ENCODE measurements at places on chromosomes 7 and 10. TPM values are rescaled to one million over a fixed set of nuclear protein-coding genes. Genes with fewer than 3 reads are reported as not detected.

DNA sequence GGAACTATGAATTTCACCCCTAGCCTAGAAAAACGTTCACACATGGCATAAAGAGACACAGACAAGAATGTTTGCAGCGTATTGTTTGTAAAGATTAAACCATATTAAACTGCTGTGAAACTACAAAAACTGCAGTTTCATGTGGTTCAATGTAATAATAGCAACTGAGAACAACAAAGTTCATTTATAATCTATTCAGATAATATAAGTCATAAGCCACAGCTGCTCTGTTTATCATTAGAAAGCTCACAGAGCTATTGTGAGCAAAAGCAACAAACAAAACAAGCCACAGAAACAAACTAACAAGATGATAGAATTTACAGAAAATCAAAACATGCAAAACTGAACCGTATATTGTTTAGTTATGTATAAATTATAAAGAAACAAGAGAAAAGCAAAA is 113.5 kb downstream of the AHR start:
- no peak for DNase-seq

GRCh38 chr10:35219292-35219691 is 92.6 kb downstream of the CREM start:
- no peak for DNase-seq

DNA sequence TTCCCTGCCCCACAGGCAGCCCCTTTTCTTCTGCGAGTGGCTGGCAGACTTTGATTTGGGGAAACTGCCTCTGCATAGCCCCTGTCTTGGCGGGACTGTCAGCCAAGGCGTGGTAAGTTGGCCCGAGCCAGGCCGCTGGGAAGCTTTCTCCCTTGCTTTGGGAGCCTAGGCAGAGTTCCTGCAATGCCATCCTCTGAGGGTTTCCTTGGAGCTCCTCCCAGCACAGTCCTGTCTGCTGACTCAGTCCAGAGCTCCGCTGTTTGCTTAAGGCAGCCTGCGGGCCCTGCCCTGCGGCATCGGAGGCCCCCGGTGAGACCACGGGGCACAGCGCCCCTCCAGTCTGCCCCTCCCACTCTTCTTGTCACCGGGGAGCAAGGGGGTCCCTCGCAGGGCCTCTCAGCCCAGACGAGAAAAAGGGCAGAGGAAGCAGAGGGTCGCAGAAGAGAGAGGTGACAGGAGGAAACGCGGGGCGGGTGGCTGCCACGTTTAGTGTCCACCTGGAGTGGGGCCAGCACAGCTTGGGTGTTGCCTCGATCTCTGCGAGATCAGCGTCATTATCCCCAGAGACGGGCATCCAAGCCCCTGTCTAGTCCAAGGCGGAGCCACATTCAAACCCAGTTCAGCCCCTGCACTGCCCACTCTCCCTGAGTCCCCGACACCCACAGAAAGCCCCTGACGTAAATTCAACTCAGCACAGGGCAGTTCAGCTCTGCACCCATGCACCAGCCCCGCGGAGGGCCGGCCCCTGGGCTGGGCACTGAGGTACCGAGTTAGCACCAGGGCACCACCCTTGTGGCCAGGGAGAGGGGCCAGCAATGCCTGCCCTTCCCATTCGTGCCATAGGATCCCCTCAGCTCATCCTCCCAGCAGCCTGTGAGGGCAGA is 59.0 kb upstream of the CHST15 start:
- DNase-seq: peak; percentile 94

DNA sequence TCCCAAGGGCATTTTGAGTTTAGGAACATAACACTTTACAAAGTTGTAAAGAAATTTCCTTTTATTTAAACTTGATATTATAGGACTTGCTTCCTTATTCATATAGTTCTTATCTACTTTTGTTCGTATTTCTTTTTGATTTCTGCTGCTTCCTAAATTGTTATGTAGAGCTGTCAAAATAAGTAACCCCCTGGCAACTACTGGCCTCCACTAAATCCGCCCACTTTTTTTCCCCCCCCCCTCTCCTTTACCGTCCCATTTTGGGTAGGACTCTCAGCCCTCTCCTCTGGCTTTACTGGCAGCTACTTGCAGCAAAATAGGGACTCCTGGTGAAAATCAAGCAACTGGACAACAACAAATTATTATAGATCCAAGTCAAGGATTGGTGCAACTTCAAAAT is 1.1 kb downstream of the SP4 start:
- no peak for DNase-seq

DNA sequence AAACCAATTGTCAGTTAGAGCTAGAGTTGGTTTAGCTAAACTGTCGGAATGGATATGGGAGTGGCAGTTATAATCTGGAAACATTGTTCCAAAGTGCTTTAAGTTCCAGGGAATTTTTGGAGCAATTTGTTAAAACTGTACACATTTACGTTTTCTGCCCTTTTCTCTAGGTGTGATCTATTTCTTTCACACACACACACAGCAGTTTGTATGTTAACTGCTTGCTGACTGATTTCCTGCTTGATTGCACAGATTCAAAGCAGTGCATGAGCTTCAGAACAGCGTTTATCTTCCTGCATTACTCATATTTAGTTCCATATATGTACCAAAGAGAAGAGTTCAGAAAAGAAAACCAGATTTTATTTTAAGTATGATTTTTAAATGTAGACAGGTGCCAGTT is 57.9 kb downstream of the MGMT start:
- no peak for DNase-seq

DNA sequence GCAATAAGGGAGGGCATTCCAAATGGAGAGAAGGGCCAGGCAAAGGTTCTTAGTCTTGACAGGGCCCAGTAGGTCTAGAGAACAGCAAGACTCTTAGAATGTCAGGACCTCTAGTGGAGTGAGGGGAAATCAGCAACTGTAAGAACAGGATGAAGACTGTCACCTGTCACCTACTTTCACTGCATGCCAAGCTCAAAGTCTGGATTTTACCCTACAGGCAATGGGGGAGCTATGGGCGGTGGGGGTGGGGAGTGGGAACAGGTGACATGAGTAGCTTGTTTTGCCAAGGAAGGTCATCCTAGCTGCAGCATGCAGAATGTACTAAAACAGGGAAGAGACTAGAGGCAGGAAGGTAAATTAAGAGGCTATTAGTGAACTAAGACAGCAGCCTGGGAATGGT is 18.3 kb downstream of the GOT1 start:
- no peak for DNase-seq

GRCh38 chr10:121601458-121601857 is 3.2 kb upstream of the FGFR2 start:
- DNase-seq: no peak

- no peak for DNase-seq
Observed at GRCh38 chr10:112250555-112250954, 32.6 kb upstream of the TECTB start.

GRCh38 chr10:13352519-13352918 is 4.4 kb upstream of the SEPHS1 start:
- no peak for DNase-seq

DNA sequence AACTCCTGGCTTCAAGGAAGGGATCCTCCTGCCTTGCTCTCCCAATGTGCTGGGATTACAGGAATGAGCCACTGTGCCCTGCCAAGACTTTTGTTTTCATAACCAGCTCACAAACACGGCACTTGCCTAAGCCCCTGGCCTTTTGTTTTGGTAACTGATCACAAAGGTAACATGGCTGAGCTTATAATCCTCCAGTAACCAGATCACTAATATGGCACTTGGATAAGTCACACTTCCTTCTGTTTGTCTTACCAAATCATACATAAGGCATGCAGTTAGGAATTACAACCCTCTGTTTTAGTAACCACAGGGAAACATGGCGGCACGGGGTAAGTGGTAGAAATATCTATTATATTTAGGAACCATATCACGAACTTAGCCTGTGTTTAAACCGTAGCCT is 577.1 kb downstream of the CALN1 start:
- DNase-seq: no peak

DNA sequence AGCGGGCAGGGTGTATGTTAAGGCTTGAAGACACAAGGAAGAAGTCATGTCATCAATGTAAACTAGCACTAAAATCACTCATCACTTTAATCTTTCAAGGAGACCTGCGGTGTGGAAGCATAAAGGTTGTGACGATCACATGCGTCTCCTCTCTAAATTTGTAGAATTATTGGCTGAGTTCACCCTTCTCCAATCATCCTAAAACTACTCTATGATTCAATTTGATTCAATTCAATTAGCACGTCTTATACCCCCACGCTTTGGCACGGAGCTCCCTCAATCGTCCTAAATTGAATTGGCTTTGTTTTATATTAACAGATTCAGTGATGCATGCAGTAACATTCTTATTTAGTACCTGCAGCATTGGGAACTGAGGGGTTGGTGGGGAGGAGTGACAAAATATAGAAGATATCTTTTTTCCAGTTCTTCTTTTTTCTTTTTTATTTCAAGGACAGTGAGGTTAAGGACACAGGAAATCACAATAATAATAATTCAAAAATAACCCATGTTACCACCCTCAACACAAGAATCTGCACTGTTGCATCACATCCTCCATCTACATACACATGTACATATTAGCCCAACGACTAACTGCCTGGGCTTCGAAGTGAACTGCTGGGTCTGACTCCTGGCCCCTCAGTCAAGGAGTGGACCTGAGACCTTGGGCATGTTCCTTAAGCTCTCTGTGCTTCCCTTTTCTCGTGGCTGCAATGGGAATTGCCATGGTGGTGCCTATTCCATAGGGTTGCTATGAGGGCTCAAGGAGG is 86.5 kb downstream of the LSM5 start:
- DNase-seq: no peak

GRCh38 chr7:85749696-85750453 is 563.0 kb upstream of the SEMA3D start:
- no peak for DNase-seq

GRCh38 chr7:116030651-116031276 is at the start of gene TFEC:
TSS of gene TFEC (minus strand) at chr7:116030763. CDS start at chr7:115984441, 46,322 bp downstream.
- no peak for DNase-seq

DNA sequence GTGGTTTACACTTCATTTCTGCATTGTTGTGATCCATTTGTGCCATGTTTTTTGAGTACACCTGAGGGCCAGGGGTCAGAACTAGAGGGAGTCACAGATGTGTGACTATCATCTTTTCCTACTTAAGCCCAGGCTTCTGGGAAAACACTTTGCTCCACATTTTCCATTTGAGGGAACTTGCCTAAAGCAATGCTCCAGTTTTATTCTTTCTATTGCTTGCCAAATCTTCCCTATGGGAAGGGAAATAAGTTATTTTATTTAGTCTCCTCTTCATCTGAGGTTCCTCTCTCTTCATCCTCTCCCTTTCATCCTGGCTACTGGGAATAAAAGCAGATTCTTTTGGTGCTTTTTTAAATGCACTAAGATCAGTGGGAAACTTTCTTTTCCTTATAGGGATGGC is 179.9 kb upstream of the PRSS58 start:
- DNase-seq: no peak

DNA sequence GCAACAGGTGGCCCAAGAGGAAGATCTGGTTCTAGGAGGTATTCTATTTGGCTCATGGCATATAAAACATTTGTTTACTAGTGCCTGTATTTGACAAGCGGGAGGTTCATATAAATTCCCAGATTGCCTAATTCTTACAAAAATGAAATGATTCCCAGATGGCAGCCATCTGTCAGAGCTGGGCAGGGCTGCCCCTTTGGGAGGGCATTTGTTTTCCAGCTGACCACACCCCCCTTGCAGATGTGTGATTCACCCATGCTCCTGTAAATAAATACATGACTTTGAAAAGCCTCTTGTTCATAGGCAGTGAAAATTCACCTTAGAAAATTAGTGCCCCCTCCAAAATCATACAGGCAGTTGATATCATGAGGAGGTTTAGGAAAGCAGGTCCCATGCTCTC is 8.6 kb downstream of the VWC2 start:
- DNase-seq: peak; percentile 55

DNA sequence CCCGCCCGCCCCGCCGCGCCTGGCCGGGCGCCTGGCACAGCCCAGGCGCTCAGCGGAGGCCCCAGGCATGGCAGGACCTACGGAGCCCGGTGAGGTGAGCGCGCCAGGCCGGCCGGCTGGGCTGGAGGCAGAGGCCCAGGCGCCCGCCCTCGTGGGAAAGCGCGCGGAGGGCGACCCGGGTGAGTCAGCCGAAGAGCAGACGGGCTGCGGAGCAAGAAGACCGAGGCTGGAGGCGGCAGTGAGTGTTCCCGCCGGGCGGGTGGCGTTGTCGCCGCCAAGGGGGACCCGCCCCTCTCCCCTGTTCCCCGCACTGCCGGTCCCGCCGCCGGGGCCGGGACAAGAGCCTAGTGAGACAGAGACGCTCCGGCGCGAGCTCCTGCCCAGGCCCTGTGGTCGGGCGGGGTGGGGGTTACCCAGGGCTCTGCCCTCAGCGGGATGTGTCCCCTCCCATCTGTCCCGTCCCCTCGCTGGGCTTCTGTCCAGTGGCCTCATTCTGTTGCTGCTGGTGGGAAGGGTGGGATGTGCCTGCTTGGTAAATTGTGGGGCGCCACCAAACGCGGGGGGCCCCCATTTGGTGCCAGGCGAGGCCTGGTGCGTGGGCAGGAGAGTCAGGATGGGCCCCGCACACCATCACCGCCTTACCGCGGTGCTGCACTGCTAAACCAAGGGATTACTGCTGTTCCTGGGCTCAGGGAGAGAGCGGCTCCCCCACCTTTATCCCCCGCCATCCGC is 17.0 kb upstream of the NODAL start:
- peak; percentile 88 for DNase-seq

GRCh38 chr10:49053053-49053997 is 62.0 kb downstream of the VSTM4 start:
- DNase-seq: no peak

DNA sequence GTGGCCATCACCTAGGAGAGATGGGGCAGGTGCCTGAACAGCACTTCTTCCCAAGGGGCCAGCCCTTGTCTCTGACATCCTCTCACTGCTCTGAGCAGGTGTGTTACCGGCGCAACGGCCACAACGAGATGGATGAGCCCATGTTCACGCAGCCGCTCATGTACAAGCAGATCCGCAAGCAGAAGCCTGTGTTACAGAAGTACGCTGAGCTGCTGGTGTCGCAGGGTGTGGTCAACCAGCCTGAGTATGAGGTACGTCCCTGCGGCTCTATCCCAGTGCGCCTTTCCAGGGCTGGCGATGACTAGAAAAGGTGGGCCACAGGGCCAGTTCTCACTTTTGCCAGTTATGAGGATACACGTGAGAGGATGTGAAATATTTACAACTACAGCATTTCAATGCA is 54.3 kb upstream of the ZMIZ2 start:
- DNase-seq: no peak

DNA sequence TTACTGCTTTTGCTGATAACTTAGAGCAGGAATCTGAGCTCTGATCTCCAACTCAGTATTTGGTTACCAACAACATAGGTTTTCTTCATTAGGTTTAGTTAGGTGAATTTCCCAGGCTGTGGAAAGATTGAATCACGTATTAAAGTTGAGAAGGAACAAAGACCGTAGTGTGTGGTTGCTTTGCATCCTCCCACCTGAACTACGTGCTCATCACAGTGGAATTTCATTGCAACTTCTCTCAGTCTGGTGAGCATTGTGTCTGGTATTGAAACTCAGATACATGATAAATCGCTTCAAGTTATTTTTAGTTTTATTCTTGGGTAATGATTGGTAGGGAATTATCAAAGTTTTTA is 139.4 kb upstream of the AKR1E2 start:
- no peak for DNase-seq

The LBX1 gene
- total RNA-seq: 2.0 TPM

The LAMB1 gene
- 18.9 TPM for total RNA-seq

The PRSS37 gene
- not detected for total RNA-seq

The C7orf33 gene
- total RNA-seq: not detected

The TRIM50 gene
- not detected for total RNA-seq

The MARVELD1 gene
- total RNA-seq: 47.5 TPM

The AEBP1 gene
- total RNA-seq: 45.8 TPM

The EIF4H gene
- total RNA-seq: 364 TPM
